ENCODE measurements at places on chromosomes 3 and 15.

- DNase-seq = no peak
These were observed 20.7 kb upstream of the ISLR2 start for GRCh38 chr15:74109713-74110112.

DNA sequence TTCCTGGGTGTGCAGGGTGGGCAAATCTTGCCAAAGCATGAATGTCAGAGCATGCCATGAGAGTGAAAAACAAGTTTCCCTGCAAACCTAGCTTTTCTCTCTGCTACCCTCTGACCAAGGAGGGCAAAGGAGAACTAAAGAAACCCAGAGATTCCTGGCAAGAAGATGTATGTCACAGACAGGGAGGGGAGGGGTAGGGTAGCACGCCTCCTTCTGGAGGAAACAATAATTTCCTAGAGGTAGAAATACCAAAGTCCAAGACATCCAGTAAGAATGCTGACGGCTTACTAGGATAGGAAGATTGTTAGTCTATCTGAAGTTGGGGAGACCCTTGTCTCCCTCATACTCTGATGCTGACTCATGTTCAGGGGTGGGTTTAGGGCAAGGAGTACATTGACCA lies 203.9 kb downstream of the NR1D2 start:
- DNase-seq = no peak

- DNase-seq = no peak
These were observed 26.1 kb downstream of the RASGRP1 start for GRCh38 chr15:38538328-38539007.

GRCh38 chr3:22269831-22270230 lies 518.8 kb upstream of the ZNF385D start:
- DNase-seq = peak; percentile 61

GRCh38 chr3:173465898-173466678 lies 68.5 kb downstream of the NLGN1 start:
- DNase-seq = no peak

Data from fibroblast of the aortic adventitia (primary cell).